ENCODE measurements at places on chromosomes 11 and 22.

- no peak for DNase-seq
Measured at GRCh38 chr22:33923033-33923432, 2.8 kb upstream of the LARGE1 start.

- DNase-seq = no peak
Measured at GRCh38 chr11:123218451-123218850, 23.4 kb upstream of the CLMP start.

- DNase-seq = peak; percentile 15
Measured at GRCh38 chr11:111774955-111775710, 8.9 kb upstream of the PPP2R1B start.

- DNase-seq = no peak
Measured at GRCh38 chr11:94017446-94017845, 3.7 kb upstream of the HEPHL1 start.

DNA sequence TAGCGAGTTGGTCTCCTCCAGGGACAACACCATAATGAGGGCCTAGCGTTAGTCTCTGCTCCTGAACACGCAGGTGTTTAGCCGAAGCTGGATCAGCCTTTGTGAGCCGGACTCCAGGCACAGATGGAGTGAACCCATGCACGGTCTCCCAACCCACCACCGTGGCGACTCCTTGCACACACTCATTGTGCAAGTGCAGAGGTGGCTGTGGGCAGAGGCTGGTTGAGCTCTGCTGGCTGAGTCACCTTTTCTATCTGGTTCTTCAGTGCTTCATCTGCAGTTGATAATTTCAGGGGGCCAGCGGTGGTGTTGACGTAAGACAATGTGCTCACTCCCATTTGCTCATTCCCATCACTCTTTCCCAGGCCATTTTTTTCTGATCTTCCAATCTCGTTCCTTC is 72.1 kb upstream of the SLC22A12 start:
- DNase-seq = no peak

GRCh38 chr11:83464160-83464944 is 178.2 kb upstream of the CCDC90B start:
- no peak for DNase-seq

DNA sequence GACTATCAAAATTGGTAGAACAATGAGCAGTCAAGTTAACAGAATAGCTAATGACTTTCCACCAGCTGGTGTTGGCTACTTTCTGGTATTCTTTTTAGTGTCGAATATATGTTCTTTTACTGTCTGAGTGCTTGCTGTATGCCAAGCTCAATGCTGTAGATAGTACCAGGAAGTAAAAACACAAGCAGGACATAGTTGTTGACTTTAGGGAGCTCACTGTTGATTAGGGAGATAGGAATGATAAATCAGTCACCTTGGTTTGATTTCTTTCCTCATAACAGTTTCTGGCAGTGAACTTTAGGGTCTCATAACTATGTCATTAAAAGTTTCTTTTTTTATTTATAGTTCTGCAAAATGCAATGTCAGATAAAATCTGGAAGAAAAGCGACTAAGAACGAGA is 9.0 kb downstream of the HMGXB4 start:
- no peak for DNase-seq

DNA sequence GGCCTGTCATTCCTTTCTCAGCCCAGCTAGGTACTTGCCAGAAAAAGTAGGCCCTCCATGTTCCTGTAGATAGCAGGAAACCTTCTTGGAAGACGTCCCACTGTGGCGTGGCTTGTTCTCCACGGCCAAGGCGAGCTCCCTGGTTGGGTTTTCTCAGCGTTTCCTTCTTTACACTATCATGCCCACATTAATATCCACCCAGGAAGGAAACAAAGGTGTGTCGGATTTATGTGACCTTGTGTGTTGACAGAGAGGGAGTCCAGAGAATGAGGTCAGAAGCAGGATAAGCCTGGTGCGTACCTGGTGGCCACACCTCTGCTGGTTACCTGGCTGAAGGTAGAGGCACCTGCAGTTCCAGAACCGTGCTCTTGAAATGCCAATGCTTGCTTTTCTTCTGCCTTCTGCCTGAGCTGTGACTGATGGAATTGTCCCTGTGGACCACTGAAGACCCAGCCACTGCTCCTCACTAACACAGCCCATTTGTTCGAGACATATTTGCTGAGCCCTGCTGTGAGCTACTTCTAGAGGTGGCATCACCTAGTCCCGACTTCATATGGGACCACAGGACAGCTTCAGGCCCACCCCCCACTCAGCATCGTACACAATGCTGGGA is 7.9 kb downstream of the ASPHD2 start:
- DNase-seq = no peak

DNA sequence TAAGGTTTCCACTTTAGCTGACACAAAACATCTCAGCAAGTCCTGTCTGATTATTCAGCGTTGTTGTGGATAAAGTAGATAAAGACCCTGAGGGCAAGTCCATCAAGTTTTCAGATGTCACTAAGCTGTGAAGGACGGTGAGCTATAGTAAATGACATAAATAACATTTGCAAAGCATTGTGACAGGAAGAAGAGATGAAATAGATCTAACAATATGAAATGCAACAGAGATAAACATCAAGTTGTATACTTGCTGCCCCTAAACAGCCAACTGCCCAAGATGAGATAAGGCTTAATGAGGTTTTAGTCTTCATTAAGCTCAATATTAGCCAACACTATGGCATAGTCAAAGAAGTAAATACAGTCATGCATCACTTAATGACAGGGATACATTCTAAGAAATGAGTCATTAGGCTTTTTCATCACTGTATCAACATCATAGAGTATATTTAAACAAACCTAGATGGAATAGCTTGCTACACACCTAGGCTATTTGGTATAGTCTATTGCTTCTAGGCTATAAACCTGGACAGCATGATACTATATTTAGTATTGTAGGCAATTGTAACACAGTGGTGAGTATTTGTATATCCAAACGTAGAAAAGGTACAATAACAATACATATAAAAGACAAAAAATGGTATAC is 625.1 kb upstream of the ANO5 start:
- DNase-seq = no peak

DNA sequence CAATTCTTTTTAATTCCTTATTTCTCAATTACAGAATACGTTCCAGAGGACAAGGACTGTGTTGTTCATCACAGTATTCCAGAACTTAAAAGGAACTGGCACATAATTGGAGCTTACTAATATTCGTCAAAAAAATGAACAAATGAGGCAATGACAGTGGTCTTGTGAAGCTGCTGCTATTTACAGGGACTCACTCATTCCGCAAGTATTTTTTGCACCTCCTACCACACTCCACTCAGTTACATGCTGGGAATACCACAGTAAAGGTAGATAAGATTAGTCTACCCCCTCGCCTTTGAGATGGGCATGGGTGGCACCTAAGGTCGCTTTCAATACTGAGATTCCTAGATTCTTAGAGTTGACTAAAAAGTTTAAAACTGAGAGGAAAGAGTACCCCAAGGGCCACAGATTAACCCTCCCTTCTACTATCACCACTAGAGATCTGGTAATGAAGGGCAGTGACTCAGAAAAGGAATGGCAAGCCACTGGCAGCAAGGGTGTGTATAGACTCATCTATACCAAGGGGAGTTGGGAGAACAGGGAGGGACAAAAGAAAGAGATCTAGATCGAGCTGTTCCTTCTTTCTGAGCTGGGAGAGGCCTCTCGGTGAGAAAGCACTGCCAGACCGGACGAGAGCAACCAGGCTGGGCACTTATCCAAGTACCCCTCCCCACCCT is 85.0 kb downstream of the RPL27A start:
- peak; percentile 43 for DNase-seq

GRCh38 chr11:22879630-22880029 is 19.4 kb upstream of the CCDC179 start:
- no peak for DNase-seq

DNA sequence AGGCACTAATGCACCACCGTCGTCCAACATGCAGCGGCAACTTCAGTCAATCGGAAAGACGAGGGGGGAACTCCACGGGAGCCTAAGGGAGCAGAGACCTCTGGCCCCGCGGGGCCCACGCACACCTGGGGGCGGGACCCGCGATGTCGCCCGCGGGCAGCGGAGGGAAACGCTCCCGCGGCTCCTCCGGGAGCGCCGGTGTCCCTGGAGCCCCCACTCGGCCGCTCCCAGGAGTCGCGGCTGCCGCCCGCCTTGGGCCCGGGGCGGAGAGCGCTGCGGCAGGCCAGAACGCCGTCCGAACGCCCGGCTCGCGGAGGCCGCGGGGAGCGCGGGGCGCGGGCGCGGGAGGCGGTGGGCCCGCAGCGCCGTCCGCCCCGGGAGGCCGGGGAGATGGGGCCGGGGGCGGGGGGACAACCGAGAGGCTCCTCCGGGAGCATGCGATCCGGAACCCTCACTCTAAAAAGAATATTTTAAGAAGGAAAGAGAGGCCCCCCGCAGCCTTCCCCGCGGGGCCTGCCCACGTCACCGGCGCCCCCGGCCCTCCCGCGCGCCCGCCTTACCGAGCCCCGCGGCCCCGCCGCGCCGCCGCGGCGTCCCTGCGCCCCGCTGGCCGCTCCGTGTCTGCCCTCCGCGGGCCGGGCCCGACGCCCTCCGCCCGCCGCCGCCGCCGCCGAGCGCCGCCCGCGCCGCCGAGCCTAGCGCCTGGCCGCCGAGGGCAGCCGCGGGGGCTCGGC is 86.6 kb upstream of the ARHGAP32 start:
- DNase-seq = peak; percentile 35

GRCh38 chr11:114135737-114136151 is 76.2 kb downstream of the ZBTB16 start:
- DNase-seq = peak; percentile 47
